ENCODE measurements at places on chromosomes 12 and 14.

- DNase-seq = no peak
These were observed 18.6 kb downstream of the LGMN start for GRCh38 chr14:92729634-92730358.

- DNase-seq = no peak
These were observed 90.2 kb downstream of the CHGA start for GRCh38 chr14:93012951-93013719.

DNA sequence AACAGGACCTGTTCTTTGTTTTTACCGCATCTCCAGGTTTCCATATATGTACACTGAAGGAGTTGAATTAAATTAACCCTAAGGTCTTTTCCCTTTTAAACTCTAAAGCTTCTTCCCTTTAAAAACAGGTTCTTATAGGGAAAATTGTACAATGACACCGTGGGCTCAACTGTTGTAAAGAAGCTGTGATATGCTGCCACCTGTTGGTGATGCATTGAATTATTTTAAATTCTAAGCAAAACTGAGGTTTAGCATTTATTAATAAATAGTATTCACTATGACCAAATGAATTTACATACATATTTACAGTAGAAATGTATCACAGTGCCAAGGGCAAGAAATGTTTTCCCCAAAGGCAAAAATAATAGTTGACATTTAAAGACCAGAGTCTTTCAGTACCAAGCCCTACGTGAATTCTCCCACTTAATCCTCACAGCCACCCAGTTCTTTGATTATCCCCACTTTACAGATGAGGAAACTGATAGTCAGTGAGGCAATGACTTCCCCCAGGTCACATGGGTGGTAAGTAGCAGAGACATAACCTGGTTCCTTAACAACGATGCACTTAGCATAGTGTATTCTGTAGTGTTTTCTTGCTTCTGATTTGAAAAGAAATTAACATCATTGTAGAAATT is 35.7 kb upstream of the TMEM263 start:
- DNase-seq = no peak

- no peak for DNase-seq
These were observed 24.5 kb upstream of the FBXO33 start for GRCh38 chr14:39456702-39457250.

All from CD4-positive, CD25-positive, alpha-beta regulatory T cell (primary cell).